ENCODE measurements at places on chromosomes 16 and 17. TPM values are rescaled to one million over a fixed set of nuclear protein-coding genes. Genes with fewer than 3 reads are reported as not detected.

Gene AIPL1
- not detected for total RNA-seq

Gene TBC1D3
- total RNA-seq, result not detected

- no peak for DNase-seq
These were observed 6.7 kb upstream of the TBKBP1 start for GRCh38 chr17:47687328-47687690.

DNA sequence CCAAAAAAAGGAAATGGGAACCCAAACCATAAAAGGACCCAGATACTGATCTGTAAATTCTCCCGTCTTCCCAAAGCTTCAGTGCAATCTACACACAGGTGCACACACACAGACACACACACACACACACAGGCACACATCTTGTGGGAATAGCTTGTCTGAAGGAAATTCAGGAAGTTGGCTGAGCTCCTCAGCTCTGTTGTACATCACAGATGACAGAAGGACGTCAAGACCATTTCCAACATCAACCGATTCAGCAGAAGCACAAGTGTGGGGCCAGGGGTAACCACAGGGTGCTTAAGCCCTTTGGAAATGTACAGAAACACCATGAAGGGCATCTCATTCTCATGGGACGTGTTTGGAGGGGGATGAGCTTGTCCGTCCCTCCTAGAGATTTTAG, 498.1 kb upstream of the PSMD7 start:
- no peak for DNase-seq

Data from HCT116 (cell line).